ENCODE measurements at places on chromosomes 6 and 20.

- no peak for DNase-seq
These were observed 812 bp downstream of the SLC9A8 start for GRCh38 chr20:49813305-49813974.

DNA sequence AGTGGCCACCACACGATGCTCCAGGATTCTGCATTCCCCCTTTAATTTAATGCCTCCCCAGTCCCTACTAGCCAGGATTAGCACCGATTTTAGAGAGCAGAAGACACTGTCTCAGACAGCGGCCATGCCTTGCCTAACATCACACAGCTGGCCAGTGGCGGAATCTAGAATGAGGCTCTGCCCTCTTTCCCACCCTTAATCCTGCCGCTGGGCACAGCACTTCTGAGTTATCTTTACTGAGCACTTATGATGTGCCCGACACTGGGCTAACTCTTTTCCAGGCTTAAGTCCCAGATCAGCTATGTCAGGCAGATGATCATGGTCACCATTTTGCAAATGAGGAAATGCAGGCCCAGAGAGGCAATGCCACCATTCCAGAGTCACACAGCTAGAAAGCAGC lies 5.6 kb upstream of the BPIFA2 start:
- DNase-seq, result no peak

- DNase-seq, result no peak
These were observed 3.9 kb downstream of the CDKAL1 start for GRCh38 chr6:20538131-20538662.

DNA sequence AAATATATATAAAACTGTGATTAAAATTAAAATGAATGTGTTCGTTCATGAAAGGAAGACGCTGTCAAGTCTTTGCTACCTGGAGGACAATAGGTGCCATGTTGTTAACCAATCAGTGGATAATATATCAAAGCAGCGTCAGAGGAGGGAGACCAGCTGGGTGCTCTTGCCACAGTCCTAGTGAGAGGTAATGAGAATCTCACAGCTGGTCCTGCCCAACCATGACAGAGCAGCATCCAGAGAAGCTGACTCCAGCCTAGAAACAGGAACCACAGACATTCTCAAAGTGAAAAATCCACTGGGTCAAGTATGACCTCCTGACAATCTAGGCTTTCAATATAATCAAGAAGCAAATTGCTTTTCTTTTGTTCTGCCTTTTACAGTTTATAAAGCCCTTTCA lies 94.5 kb upstream of the LRFN2 start:
- DNase-seq, result no peak

- no peak for DNase-seq
These were observed 481.2 kb downstream of the HAO1 start for GRCh38 chr20:7459083-7459482.

GRCh38 chr20:33019465-33020277 lies 11.8 kb upstream of the BPIFB6 start:
- no peak for DNase-seq

- no peak for DNase-seq
These were observed 23.1 kb downstream of the VPS52 start for GRCh38 chr6:33248643-33248931.

GRCh38 chr20:13665709-13666395 lies 27.1 kb upstream of the TASP1 start:
- DNase-seq, result no peak

All from nucleus accumbens (tissue), 56 donors.